ENCODE measurements at places on chromosomes 6 and 20. TPM values are rescaled to one million over a fixed set of nuclear protein-coding genes. Genes with fewer than 3 reads are reported as not detected.

GRCh38 chr20:49282584-49283171 lies 4.8 kb upstream of the ZNFX1 start:
- DNase-seq, result no peak

KCNS1 gene
- 0.54 TPM for total RNA-seq

DNA sequence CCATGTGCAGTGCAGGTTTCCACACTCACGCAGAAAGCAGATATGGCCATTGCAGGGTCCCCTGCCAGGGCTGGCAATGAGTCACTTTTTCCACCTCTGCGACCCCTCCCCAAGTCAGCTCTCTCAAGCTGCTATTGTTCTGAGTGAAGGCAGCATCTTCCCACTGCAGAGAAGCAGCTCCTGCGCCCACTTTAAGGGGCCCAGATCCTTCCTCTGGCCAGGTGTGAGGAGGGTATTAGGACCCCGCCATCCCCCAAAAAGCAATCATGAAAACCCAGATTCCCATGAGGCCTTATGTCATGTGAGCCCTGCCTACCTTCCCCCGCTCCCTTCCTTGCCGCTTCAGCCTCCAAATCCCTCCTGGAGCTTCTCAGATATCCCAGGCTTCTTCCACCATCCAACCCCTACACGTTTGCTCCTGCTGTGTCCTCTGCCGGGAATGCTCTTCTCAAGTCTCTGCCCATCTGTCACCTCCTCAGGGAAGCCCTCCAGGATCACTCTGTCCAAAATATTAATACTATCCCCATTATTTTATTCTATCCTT lies 220.3 kb downstream of the NFATC2 start:
- DNase-seq, result no peak

DNA sequence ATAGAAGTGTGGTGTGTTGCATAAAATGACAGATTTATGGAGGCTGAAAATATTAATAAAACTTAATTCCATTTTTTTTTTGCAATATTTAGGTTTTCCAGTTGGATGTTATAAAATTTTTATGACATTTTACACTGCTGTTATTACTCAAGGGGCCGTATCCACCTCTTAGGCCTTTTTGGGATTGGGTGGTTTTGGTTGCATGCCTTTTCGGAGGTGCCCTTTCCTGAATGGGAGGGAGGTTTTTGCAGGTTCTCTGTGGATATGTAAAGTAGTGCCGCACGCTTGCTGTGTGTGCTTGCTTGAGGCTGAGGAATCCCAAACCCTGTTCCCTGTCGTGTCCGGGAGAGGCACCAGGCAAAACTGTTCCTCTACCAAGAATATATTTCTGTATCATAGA lies 6.8 kb downstream of the ARID1B start:
- DNase-seq, result no peak

GRCh38 chr6:32108094-32108627 lies 977 bp downstream of the TNXB start:
- DNase-seq, result no peak

DNA sequence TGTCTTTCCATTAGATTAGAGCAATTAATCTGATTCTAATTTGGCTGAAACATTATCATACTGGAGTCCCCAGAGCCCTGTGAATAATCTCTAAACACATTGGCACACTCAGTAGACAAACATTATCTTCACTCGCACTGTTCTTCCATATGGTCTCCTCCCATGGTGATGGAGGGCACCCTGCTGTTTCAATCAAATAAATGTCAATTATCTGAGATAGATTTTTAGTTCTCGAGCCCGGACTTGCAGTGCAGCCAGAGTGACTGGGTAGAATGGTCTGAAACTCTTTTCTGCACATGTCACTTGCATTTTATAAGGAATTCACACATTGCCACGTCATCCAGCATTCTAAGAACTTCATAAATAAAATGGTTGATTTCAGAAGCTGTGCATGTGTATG lies 90.6 kb upstream of the MAP3K7 start:
- no peak for DNase-seq

FAM110A gene
- total RNA-seq, result 13.2 TPM

DNA sequence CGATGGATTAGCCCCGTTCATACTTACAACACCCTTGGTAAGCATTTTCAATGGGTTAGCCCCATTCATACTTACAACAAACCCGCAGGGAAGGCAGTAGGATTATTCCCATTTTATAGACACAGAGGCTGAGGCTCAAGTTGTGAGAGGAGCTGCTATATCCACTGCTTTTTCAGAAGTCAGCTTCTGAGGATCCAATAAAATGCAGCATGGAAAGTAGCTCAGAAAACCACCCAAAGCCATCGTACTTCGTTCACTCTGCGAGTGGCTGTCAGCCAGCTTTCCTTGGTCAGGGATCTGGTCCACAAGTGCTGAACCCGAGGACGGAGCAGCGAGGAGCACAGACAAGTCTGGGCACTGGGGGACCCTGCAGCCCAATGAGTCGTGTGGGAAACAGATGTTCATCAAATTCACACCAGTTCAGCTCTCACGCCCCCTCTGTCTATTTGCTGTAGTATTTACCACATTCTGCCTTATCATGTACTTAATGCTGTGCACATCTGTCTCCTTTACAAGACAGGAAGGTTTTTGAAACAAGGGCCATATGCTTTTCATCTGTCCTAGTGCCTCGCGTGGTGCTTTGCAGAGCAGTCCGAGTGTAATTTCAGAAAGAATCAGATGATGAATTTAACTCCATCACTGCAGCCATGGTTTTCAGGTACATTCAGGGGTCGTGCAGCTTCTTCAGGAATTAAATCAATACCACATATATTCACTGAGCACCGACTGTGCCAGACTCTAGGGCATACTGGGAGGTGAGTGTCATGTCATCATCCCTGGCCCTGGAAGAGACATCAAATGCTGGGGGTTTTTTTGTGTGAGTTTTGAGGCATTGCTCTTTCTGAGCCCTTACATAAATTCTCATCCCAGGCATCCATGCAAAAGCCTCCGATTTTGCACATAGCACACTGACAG lies 256.9 kb downstream of the CDH26 start:
- DNase-seq, result no peak

Data from hematopoietic multipotent progenitor cell (in vitro differentiated cells).